ENCODE measurements at places on chromosomes 2 and 18. TPM values are rescaled to one million over a fixed set of nuclear protein-coding genes. Genes with fewer than 3 reads are reported as not detected.

GRCh38 chr2:101038455-101039255 lies 36.6 kb downstream of the RPL31 start:
- no peak for DNase-seq

DNA sequence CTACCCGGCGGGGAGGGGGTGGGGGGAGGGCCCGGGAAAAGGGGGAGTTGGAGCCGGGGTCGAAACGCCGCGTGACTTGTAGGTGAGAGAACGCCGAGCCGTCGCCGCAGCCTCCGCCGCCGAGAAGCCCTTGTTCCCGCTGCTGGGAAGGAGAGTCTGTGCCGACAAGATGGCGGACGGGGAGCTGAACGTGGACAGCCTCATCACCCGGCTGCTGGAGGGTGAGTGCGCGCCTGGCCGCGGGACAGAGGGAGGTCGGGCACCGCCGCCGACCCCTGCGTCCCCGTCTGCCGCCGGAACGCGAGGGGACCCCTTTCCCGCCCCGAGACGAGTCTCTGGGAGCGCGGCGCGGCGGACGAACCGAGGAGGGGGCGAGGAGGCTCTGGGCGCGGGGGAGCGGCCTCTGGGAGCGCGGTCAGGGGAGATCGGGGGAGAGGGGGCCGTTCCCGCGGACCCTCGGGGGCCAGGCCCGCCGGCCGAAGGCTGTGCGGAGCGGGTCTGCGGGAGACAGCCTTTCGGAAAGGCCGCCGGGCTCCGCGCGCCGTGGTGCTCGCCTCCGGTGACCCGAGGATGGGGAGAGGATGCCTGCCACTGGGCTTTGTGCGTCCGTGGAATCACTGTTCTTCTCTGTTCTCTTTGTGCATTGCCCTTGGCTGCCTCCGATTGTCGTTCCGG lies 463 bp downstream of the PPP1CB start:
- peak; percentile 79 for DNase-seq

DNA sequence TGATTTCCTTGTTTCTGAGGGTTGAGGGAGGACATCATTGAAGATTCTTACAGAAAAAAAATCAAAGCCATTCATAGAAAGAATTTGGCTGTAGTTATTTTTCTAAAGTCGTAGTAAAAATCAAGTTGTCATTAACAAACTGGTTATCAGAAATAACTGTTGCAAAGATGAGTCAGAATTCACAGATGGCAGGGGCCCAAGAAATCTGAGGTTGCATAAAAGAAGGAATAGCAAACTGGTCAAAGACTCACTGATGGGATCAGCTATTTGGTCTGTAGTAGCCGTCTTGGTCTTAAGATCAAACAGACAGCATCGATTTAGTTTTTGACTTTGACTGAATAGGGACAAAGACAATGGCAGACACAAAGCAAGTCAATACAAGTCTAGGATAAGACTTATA lies 334.3 kb downstream of the FIGN start:
- DNase-seq, result no peak

DNA sequence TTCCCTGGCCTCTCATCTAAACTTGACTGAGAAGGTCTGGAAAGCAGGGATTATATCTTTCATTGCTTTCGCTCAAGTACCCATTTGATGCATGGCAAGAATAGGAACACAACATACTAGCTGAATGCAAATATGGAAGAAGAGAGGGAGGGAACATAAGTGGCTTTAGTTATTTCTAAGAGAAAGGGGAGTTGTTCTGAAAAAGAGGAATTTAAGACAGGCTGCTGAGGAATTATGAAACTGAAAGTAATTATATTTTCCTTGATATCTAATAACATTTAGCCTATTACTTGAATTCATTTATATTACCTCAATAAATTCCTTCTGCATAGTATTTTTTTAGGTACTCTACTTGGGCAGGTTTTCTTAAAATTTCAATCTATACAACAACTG lies 105.8 kb upstream of the TTN start:
- no peak for DNase-seq

GRCh38 chr2:197514754-197515153 lies 1.1 kb upstream of the MOB4 start:
- no peak for DNase-seq

DNA sequence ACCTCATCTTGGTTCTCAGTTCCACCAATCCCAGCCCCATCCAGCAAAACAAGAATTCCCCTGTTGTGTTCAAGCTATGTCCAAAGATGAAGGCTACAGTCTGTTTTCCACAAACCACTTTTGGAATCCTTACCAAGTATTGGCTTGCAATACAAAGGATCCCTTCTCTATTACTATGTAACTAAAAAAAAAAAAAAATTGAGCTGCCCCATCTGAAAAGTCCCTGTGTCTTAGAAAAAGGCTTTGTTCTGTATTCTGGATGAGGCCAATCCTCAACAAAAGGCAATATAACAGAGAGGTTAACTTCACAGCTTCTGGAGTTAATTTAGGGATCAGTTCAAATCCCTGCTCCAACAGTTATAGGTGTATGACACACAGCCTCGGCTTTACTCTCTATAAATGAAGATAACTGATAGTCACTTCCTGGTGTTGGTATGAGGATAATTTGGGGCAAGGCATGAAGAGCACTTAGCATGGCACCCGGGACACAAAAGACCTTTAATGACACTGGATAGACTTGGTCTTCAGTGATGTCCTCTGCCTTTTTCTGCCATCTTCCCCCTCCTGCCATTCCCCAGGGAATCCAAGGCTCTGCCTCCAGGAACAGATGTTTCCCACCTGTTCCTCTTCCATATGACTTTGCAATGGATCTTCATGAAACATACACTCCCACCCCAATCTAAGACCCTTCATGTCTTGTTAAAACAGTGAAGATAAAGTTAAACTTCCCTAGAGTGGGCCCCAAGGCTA lies 61.2 kb upstream of the ATL2 start:
- DNase-seq, result no peak

DNA sequence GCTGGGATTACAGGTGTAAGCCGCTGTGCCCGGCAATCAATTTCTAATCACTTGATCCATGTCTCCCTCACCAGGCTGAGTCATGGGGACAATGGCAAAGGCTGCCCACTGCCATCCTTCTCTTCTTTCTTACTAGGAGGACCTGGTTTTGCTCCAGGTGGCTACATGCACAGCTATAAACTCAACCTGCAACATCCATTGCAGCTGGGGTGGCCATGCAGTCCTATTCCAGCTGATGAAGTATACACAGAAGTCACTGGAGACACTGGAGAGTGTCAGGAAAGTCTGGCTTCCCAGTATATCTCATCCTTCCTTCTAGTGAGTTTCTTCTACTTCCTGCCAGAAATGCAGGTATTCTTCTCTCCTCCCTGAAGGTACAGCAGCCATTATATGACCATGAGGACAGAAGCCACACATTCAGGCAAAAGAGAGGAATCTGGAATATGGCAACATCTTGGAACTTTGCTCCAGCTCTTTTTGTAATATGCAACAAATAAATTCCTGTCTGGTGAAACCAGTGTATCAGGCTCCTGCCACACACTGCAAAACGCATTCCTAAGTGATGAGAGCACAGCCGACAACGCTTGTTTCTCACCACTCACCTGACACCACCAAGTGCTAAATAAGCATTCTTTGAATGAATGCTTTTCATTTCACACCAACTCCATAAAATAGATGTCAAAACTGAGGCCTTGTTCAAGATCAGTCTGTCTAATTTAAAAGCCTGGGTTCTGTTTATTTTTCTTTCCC lies 32.3 kb downstream of the SCTR start:
- DNase-seq, result no peak

GRCh38 chr2:54261537-54261936 lies 5.5 kb upstream of the TSPYL6 start:
- DNase-seq, result no peak

GRCh38 chr2:20173064-20173463 lies 51.9 kb downstream of the SDC1 start:
- DNase-seq, result no peak

GRCh38 chr2:10369269-10370255 lies 66.9 kb downstream of the HPCAL1 start:
- no peak for DNase-seq

DNA sequence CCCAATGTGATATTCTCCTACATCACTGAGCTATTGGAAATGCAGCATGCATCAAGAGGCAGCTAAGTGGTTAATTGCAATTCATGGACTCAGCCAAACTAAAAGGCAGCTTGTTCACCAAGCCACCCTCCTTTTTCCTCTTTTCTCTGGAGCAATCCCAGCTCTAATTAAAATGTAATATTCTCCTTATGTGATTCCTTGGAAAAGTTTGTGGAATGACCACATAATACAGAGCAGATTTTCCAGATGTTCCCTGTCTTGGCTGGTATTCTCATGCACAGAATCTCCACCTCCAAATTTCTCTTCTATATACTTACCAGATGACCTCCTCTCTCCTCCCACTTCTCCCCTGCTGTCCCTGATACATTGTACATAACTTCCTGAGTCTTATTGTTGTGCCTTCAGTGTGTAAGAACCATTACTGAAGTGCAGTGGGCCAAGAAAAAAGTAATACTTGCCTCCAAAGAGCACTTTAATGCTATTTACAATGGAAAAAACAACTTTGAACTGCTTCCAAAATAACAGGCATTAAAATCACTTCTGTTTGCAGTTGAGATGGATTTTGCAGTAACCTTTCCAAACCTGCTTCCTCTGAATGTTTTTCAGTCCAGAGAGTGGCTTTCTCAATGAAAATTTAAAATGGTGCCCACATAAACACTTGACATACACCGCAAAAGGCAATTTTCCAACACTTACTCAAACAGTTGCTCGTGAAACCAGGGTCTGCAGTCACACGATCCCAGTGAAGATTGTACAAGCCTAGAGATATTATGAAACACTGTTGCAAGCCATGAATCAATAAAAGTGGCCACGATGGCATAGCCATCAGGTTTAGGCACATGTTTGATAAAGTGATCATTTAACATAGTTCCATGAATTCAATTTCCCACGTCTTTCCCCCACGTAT lies 258.0 kb downstream of the MTX2 start:
- DNase-seq, result no peak

GRCh38 chr2:209424199-209424701 lies 403 bp downstream of the MAP2 start:
- DNase-seq, result no peak

GRCh38 chr18:76472829-76473228 lies 22.2 kb downstream of the ZNF516 start:
- no peak for DNase-seq

PRSS56 gene
- total RNA-seq, result not detected

RESP18 gene
- total RNA-seq, result not detected
